HCT116 (cell line): ENCODE measurements at places on chromosomes 12 and 14.
A peak's percentile ranks its signal among the peaks of the same experiment; 100 is the strongest.

DNA sequence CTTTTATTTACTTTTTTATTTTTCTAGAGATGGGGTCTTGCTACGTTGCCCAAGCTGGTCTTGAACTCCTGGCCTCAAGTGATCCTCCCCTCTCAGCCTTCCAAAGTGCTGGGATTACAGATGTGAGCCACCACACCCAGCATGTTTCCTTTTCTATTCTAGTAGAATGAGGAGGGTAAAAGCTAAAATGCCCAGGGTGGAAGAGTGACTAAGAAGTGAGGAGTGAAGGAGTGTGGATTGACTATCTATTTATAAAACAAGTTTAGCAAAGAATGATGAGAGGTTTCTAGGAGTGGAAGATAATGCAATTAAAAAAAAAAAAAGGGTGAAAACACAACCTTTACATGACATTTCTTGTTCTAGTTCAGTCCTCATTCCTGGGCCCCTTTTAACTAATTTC is 29.8 kb upstream of the PKP2 start:
- no peak for DNase-seq

DNA sequence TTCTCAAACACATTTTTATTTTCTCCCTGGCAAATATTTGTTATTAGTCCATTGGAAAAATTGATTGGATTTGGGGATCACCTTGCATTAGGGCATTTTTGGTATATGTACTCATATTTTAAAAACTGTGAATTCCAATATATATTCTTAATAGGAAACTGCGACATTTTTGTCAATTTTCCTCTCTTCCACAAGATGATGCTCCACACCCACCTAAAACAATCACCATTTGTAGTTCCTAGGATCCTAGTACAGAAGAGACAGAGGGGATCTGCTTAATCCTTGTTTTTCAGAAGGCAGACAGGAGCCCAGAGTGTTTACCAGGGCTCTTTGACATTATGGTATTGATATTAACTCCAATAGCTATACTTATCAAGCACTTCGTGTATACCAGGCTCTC is 22.8 kb upstream of the OASL start:
- peak; percentile 10 for DNase-seq

DNA sequence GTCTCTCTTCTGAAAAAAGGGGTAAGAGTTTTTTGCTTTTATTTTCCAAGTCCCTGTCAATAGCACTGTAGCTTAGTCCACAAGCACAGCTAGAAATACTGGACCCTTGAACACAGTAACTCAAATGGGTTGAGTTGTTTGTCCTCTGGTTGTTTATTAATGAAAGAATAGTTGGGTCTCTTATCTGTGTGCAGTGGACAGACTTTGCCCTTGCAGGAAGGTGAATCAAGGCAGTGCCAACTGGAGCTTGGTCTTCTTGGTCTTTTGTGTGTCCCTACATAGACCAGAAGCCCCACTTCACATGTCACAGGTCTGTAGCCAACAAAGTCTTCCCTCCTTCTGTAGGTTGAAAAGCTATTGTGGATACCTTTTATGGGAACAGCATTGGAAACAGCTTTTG is 322.0 kb downstream of the AACS start:
- DNase-seq, result no peak

DNA sequence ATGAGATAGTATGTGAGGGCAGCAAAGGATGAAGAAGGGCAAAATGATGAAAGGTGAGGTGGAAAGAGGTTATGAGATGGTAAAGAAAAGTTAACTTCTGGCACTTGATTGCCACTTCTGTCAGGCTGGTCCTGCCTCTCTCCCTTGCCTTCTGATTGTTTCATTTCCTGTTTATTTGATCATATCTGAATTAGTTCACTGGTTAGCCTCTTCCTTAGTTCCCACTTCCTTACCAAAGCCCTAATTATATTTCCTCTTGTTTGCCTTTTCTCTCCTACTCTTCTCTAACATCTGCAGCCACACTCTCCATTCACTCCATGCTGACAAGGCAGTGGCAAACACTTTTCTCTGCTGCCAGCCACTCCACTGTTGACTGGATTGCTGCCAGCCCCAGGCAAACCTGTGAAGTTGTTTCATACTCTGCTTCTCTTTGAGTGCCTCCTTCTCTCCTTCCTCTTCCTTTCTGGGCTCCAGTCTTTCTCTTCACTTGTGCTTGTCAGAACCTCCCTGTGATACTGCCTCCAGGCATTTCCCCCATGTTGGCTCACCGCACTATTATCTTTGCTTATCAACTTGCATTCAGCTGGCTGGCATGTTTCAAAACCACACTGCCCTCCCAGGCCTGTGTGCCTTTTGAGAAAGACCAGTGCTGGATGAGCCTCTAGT is 8.1 kb downstream of the PNP start:
- no peak for DNase-seq

DNA sequence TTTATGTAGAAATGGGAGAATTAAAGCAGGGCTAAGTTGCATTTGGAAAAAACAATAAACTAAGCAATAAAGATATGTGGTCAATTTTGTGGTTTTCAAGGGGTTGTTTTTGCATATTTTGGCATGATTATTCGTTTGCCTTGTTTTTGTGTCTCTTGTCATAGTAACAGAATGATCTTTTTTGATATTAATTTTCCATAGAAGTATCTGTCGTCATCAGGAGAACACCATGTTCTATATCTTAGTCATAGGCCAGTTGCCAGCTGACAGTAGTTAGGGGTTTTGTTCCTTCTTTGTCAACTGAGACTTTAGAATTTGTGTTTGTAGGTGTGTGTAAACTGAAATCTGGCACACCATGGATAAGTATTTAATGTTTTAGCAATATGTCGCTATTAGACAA is 1354.8 kb downstream of the LRFN5 start:
- no peak for DNase-seq

GRCh38 chr14:52307905-52308304 is 6.2 kb upstream of the PTGER2 start:
- no peak for DNase-seq
